Left lung (tissue), 14 donors: ENCODE measurements at places on chromosomes 2 and 18.

DNA sequence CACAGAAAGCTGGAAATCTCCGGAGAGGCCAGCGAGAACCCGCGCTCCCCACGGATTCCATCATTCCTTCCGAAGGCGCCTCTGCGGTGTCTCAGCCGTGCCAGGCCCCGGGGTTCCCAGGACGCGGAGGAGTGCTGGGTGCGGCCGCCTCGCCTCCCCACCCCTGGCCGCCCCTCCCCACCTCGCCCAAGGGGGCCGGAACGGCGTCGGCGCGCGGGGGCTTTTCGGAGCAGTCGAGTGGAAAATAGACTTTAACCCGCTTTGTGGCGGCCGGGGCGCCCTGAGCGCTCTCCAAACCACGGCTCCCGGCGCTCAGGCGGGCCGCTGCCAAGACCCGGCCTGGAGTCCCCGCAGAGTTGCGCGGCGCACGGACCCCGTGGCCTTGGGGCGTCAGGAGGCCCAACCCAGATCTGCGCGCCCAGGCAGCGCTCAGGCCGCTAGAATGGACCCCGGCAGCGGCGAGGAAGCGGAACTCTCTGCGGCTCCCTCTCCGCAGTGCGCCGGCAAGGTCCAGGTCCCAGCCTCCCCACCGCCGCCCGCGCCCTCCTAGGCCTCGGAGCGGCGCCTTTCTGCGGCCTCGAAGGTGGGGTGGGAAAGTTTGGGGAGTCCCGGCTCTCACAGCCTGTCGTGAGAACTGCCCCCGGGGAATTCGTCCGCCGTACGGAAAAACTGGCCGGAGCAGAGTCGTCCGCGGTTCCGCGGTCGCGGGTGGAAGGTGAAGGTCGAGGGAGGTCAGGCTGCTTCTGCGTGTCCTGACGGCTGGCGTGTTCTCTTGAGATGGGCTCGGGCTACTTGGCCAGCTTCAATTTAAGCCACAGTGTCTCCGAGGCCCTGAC is 1.2 kb upstream of the EMX1 start:
- DNase-seq: no peak

- DNase-seq: no peak
Observed at GRCh38 chr2:48480526-48480925, 49.4 kb upstream of the STON1 start.

GRCh38 chr2:29159125-29159524 is 43.9 kb downstream of the CLIP4 start:
- DNase-seq: no peak

GRCh38 chr2:1398191-1398590 is 15.1 kb upstream of the TPO start:
- DNase-seq: no peak

GRCh38 chr18:32048507-32049091 is 30.0 kb downstream of the RNF125 start:
- no peak for DNase-seq

DNA sequence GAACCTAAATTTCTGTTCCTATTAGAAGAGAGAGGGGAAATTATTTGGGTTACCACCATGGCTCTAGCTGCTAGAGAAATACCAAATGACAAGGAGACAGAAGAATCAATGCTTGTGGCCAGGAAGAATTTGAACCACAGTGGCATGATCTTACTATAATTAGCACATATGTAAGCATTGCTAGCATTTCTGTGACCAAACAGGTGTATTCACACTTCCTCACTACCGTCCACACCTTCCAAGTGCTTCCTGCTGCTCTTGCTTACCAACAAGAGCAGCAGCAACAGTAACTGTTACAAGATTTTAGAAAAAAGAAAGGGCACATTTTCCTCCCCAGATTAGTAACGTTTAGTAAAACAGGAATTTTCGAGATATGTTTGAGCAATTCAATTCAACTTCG is 60.5 kb downstream of the CDH7 start:
- no peak for DNase-seq

DNA sequence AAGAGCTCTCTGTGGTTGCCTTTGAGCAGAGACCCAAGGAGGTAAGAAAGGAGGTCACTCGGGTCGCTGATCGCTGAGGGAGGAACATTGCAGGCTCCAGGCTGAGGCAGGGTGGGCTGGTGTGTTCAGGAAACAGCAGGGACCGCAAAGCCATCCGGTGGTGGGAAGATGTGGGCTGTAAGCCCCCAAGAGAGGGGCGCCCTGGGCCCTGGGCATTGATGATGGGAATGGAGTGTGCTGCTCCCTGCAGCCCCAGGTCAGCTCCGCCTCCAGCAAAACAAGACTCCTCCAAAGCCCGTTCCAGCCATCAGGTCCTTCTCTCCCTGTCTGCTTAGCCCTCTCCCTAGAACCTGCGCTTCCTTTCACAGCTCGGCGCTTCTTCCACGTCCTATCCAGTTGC is 229.7 kb downstream of the KLHL29 start:
- no peak for DNase-seq

GRCh38 chr2:222232372-222232771 is 66.4 kb downstream of the PAX3 start:
- no peak for DNase-seq

DNA sequence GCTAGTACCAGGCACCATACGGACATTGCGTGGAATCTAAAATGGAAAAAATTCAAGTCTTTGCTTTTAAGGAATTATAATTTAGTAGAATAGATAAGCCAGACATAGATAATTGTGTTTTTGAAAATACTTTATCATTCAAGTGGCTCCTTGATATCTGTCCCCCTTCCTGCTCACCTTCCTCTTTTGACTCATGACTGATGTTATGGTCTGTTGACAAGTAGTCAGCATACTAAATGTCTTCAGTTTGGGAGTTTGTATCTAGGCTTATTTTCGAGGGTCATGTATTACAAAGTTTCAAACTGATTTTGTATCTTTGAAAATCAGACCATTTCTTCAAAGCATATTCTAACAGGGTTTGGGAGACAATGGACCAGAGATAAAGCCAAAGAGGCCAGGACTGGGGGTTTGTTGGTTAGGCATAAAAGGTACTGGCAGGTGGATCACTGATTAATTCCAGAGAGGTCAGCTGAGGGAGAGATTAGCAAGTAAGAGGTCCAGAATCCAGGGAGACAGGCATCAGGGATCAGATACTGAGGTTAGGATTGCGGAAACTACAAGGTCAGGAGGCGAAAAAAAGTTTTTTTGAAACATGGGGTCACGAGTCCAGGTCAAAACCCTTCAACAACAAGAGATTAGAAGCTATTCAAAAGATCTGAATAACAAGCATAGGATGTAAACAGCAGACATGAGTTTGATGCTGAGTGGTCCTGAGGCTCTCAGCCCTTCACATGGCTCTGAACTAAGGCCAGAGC is 31.5 kb upstream of the KLHL14 start:
- no peak for DNase-seq

- DNase-seq: no peak
Observed at GRCh38 chr2:74728842-74729241, 74.8 kb downstream of the SEMA4F start.

- DNase-seq: no peak
Observed at GRCh38 chr2:176317623-176318065, 48.4 kb downstream of the MTX2 start.

DNA sequence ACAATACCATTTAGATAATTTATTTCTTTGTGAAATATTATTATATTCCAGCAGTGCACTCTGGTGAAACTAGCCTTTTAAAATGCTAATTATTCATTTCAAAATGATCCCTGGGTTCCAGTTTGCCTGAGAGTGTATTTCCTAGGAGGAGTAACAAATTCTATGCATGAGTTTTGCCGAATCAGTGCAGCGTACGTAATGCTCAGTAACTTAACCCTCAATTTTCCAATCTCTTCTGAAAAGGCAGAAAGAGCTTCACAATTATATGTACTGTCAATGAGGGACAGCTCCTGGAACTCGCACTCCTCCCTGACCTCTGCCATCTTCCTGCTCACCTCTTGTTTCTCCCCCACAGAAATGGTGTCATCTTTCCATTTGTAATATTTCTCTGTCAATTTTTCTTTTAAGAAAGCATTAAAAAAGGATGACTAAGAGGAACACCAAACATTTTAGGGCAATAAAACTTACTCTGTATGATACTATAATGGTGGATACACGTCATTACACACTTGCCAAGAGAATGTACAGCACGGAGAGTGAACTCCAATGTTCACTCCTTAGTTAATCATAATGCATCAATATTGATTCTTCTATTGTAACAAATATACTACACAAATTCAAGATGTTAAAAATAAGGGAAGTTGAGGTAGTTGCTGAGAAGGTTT is 25.7 kb upstream of the XIRP2 start:
- no peak for DNase-seq

DNA sequence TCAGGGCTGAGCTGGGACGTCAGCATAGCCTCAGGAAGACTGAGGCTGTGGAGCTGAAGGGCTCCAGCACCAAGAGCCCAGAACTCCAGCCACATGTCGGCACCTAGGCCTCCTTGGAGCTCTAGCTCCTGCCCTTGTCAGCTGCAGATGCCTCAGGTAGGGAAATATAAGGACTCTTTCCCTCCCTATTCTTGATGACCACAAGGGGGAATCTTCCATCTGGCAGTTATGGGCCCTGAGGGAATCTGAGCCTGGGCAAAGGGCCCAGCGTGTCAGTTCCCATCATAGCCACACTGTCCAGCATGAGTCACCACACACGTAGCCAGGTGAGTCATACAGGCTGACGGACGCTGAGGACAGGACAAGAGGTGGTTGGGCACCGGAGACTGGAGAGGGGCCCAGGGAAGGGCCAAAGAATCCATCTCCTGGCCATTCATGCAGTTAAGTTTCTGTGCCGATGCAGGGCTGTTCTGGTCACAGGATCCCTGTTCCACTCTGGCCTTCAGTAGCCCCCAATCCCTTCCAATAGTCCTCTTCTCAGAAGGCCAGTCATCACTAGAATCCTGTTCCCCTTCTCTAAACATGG is 1.8 kb downstream of the MPV17 start:
- DNase-seq: peak; percentile 83

GRCh38 chr18:64132871-64133270 is 16.0 kb downstream of the LINC00305 start:
- no peak for DNase-seq

- DNase-seq: no peak
Observed at GRCh38 chr18:2409906-2410305, 161.4 kb downstream of the METTL4 start.

GRCh38 chr18:78192054-78192453 is 787.6 kb upstream of the SALL3 start:
- no peak for DNase-seq

DNA sequence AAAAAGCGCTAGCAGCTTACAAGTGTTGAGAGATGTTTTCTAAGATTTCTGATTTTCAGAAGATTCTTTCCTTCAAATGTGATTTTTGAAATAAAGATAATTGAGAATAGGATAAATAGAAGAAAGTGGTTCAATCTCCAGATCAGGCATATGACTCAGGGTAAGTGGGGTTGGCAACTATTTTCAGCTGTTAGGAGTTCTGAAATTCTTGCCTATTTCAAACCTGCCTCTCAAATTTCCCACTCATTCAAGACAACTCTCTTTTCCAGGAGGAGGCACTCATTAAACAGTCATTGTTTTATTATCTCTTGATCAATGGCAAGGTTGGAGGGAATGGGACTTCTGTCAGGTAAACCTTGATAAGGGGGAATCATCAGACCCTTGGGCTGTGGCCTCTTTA is 138.9 kb downstream of the HNMT start:
- DNase-seq: no peak

DNA sequence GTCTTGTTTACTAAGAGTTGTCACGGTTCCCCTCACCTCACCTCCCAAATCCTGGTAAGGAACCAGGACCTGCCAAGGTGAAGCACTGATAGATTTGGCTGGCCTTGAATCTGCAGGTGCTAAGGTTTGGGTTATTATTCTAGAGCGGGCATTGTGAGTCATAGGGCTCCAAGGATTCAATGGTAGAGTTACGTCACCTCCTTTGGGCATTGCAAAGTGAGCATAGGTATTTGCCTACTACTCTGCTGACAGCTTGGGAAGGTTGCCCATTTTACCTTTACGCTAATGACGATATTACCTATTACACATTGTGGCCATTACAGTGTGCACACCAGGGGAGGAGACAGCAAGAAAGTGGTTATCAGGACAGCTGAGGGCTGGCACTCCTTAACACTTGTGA is 59.3 kb downstream of the SETBP1 start:
- no peak for DNase-seq

DNA sequence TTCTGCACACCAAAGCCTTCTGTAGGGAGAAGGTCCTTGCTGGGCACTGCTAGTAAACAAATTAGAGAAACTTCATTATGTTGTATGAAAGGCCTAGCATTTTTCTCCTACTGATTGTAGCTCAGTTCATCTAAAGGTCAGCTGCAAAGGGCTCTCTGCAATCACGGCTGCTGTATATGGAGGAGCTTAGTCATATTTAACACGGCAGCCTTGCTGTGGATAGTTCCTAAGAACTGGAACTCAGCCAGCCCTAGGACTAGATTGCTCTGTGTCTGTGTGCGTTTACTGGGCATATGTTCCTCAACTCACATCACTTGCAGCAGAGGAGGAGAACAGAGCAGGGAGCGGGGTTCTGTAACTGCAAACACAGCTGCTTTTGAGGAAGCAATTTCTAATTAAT is 1103.9 kb upstream of the KLHL29 start:
- DNase-seq: no peak

GRCh38 chr2:159199761-159200465 is 86.6 kb downstream of the WDSUB1 start:
- DNase-seq: no peak

GRCh38 chr2:218000136-218000535 is 2.7 kb downstream of the TNS1 start:
- DNase-seq: no peak

GRCh38 chr2:21253311-21254027 is 129.7 kb downstream of the TDRD15 start:
- no peak for DNase-seq

GRCh38 chr2:37321029-37321682 is 3.5 kb downstream of the PRKD3 start:
- DNase-seq: no peak

DNA sequence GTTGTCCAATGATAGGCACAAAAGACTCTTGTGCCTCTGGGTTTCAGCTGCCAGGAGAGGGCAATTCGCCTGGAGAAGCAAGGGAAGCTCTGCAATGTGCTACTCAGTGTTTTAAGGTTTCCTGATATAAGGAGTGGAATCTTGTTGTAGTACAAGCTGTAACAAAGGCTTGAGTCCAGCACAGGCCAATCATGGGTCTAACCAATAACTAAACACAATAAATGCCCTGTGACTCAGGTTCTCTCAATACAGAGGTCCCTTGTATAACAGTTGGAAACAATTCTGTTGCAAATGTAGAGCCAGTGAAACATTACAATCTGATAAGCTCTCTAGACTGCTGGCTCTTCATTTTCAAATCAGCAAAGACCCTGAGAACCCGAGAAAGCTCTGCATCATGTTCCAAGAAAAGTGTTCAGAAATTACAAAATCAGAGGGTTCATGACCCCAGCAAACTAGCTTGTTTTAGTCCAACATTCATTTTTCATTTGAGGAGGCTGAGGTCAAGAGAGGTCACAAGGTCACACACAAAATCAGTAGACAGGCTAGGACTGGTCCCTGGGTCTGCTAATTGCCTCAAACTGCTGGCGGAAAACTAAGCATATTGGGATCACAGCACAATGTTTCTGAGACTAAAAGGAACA is 59.0 kb upstream of the DNMT3A start:
- peak; percentile 28 for DNase-seq
